ENCODE measurements at places on chromosomes 16 and 17.

DNA sequence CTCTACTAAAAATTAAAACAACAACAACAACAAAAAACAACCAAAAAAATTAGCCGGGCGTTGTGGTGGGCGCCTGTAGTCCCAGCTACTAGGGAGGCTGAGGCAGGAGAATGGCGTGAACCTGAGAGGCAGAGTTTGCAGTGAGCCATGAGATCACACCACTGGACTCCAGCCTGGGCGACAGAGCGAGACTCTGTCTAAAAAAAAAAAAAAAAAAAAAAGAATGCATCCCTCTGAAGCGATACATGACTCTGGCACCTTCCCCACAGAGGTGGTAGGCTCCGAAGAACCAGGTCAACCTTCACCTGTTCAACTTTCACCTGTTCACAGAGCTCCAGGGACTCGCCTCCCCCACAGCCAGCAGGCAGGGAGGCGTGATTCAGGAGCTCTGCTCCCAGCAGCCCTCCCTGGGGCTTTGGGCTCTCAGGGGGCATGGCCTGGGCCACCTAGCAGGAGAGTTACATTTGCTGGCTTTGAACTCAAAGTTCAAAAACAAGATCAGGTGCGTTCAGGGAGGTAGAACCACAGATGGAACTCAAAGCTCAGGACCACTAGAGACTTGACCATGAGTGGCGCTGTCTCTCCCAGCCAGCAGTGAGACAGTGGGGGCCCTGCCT is 5.6 kb downstream of the VAC14 start:
- DNase-seq = no peak

- DNase-seq = no peak
Observed at GRCh38 chr17:32103476-32104113, 38.7 kb upstream of the RHOT1 start.

DNA sequence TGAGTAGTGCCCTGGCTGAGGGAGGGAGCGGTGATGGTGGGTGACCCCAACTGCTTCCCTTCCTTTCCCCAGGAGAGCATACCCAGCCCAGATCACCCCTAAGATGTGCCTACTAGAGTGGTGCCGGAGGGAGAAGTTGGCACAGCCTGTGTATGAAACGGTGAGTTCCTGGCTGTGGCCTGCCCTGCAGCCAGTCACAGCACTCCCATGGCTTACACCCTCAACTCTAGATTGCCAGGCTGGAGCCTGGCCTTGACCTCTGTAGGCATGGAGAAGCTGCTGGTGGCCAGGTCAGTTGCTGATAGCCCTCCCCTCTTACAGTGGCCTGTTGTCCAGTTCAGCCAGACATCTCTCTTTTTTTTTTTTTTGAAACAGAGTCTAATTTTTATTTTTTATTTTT is 8.6 kb upstream of the NFATC3 start:
- DNase-seq = no peak

GRCh38 chr16:30040221-30040620 is 9.2 kb upstream of the TLCD3B start:
- DNase-seq = peak; percentile 27

- no peak for DNase-seq
Observed at GRCh38 chr16:18792836-18793433, 2.8 kb upstream of the RPS15A start.

DNA sequence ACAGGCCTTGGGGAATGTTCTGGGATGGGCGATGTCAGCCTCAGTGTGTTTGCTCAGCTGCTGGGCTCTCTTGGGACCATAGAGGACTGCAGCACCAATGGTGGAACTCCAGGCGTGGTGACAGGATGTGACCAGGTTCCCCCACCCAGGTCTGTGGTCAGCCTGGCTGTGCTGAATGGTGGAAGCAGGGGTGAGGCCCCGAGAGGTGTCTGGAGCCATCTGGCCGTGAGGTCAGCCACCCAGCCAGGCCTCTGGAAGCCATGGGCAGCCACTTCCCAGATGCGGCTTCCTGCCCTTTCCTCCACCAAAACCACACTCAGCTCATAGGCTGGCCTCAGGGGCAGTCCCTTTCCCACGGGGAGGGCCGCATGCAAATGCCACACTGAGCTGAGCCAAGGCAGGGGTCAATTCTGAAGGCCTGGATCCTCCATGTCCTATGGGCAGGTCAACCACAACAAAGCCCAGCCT is 7.8 kb upstream of the MAPK7 start:
- peak; percentile 65 for DNase-seq

GRCh38 chr17:73625006-73625405 is 19.2 kb downstream of the SDK2 start:
- DNase-seq = no peak

GRCh38 chr16:79395591-79395990 is 204.9 kb downstream of the MAF start:
- DNase-seq = peak; percentile 10

- no peak for DNase-seq
Observed at GRCh38 chr17:79633993-79634813, 23.4 kb upstream of the RBFOX3 start.

GRCh38 chr17:1882836-1883235 is 53.0 kb downstream of the RPA1 start:
- peak; percentile 9 for DNase-seq

DNA sequence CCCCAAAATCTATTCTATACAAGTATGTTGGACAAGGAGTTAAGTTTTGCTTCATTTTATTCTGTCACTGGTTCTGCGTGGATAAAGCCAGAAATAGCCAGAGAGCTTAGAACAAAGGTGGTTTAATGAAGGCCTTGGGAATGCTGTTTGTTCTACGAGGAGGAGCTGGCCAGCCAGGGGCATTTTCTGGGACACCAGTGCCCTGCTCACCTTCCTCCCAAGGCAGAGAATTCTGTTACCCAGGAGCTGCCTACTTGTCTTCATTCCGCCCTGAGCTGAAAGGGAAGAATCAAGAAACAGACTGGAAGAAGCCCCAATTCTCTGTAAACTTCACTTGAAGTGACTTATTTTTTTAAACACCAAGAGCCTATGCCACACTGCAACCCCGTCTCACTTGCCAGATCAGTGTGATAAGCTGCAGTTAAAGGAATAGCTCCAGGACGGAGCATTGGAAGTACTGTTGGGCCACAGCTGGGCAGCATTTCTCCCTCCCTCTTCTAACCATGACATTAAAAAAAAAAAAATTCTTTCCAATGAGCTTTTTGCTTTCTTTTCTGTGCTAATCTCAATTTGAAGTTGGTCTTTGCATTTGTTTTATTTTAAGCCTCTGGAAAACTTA is 149.8 kb upstream of the DYNLRB2 start:
- no peak for DNase-seq

DNA sequence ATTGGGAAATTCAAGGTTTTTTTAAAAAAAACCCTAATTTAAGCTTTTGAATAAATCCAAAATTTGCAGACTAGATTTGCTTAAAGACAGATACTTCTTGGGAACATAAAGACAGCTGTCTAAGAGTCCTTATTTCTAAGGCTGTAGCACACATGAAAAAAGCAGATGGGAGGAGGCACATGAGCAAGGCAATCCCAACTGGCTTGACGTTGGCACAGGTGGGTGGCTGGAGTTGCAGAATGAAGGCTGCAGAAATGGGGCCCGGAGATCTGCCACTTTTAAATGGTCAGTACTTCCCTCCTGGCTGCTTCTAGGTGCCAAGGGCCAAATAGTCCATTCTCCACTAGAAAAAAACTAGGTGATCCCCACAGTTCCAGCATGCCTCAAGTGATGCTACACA is 4.4 kb downstream of the KIAA0753 start:
- no peak for DNase-seq

DNA sequence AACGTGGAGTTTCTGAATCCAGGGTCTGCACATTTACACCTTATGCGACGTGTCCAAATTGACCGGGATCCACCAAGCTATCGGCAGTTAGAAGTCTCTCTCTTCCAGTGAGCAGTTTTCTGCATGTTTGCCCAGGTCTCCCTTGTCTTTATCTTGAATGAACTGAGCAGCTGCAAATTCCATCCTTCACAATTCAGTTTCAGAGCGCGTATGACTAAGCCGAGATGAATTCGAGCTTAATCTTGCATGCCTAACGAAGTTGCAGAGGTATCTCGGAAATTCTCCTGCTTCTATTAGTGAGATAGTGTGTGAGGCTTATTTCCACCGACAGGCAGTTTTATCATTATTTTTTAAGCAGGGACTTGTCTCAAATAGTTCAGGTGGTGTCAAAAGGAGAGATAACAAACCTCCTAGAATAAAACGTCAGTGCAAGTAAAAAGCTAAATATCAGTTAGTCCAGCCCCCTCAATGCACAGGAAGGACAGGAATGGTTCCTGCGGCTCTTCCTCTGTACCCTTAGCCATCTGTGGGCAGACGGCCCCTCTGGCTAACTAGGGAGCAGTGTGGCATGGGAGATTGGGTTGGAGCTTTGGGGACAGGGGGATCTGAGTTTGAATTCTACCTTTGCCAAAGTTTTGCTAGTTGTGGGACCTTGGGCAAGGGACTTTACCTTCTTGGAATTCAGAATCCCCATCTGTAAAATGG is 93.0 kb upstream of the GPR139 start:
- DNase-seq = no peak

DNA sequence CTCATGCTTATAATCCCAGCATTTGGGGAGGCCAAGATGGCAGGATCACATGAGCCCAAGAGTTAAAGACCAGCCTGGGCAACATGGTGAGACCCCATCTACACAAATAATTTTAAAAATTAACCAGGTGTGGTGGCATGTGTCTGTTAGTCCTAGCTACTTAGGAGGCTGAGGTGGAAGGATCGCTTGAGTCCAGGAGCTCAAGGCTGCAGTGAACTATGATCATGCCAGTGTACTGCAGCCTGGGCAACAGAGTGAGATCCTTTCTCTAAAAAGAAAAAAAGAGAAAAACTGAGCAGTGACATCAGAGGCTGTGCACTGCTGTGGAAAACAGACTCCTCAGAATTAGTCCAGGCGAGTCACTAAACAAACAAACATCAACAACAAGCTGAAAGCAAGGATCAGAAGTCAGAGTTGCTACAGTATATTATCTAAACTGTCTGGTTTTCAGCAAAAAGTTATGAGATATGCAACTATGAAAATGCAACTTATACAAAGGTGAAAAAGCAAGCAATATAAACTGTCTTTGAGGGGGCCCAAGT is 39.3 kb downstream of the CBFB start:
- DNase-seq = no peak

- no peak for DNase-seq
Observed at GRCh38 chr16:86158688-86159360, 259.9 kb downstream of the IRF8 start.

DNA sequence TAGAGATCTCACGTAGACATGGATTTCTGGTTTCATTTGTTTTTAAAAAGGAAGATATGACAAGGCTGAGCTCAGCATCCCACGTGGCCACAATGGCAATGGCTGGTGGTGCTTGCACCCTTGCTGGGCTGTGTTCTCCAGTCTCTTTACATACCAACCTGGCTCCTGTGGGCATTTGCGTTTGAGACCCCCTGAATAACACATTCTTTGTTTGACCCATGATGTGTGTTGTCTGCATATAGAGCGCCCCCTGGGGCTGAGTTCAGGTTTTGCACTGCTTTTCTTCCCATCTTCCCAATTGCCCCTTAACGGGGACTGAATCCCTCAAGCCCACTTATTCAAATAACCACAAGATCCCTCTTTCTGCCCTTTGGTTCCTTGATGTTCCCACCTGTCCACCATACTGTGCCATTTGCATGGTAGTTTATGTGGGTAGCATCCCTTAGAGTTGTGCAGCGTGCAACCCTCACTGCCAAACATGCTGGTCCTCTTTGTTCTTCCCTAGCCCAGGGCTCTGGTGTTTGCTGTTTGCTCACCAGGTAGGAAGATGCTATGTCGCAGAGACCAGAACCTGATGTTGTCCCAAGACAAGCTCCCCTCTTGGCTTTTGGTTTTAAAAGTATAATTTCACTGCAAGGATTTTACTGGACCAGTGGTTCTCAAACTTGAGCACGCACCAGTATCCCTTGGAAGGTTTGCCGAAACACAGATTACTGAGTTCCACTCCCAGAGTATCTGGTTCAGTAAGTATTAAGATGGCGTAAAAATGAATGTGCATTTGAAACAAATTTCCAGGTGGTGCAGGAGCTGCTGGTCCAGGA is 38.5 kb upstream of the NKD1 start:
- no peak for DNase-seq

DNA sequence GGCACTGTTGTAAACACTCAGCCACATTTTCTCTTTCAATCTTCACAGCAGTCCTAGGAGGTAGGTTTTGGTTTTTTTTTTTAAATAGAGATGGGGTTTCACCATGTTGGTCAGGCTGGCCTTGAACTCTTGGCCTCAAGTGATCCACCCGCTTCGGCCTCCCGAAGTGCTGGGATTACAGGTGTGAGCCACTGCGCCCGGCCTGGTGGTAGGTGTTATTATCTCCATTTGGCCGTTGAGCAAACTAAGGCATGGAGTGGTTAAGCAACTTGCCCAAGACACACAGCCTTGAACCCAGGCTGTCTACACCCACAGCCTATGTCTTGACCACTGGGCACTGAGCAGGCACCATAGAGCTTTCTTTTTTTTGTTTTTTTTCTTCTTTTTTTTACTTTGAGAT is 8.6 kb downstream of the SGCA start:
- DNase-seq = no peak

GRCh38 chr17:17120701-17121100 is 78.4 kb downstream of the MPRIP start:
- DNase-seq = no peak

DNA sequence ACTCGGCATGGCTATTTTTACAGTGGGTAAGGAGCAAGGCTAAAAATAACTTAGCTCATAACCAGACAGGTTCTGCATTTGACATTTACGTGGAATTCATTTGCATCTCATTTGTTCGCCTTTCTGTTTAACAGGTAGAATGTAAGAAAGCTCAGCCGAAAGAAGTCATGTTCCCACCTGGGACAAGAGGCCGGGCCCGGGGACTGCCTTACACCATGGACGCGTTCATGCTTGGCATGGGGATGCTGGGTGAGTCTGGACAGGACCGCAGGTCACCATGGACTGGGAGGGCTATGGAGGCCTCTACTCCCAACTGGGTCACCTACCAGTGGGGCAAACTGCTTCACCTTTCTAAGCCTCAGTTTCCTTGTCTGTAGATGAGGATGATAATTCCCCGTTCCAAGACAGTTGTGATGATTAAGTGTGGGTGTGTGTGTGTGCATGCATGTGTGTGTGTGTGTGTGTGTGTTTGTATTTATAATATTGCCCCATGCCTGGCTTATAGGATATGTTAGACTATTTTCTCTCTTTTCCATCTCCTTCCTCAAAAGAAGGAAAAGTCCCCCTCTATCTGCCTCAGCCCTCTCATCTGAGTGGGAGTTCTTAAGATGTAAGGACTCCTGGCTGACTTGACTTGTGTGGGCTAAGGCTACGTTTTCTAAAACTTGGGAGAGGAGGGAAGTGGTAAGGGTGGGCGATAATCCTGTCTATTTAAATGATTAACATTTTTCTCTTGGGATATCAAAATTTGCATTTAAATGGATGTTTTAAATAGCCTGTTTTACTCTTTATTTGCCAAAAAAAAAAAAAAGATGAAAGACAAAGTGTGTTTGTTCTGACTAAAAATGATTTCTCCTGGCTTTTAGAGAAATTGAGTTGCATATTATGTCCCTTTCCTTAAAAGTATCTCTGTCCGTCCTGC is 129.0 kb downstream of the CCDC182 start:
- DNase-seq = no peak

All from CD14-positive monocyte (primary cell).